A549 (cell line): ENCODE measurements at places on chromosomes 16 and 17.
A peak's percentile ranks its signal among the peaks of the same experiment; 100 is the strongest.

DNA sequence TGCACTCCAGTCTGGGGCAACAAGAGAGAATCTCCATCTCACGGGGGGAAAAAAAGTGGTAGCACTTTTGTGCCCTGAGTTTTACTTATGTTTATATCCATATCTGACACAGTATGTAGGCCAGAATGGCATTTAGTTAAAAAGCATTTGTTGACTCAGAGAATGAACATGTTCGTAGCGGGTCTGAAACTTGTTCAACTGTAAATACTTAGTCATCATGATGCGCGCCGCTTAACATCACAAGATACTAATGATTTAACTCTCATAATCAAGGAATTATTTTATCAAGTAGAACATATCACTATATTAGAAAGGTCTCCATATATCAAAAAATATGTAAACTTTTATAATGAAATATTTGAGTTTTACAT is 55.3 kb upstream of the ITGA2B start:
- DNase-seq, result no peak

- no peak for DNase-seq
Measured at GRCh38 chr17:58329035-58329809, 627 bp upstream of the TSPOAP1 start.

- DNase-seq, result no peak
Measured at GRCh38 chr16:63385714-63386432, 1349.6 kb upstream of the CDH8 start.

DNA sequence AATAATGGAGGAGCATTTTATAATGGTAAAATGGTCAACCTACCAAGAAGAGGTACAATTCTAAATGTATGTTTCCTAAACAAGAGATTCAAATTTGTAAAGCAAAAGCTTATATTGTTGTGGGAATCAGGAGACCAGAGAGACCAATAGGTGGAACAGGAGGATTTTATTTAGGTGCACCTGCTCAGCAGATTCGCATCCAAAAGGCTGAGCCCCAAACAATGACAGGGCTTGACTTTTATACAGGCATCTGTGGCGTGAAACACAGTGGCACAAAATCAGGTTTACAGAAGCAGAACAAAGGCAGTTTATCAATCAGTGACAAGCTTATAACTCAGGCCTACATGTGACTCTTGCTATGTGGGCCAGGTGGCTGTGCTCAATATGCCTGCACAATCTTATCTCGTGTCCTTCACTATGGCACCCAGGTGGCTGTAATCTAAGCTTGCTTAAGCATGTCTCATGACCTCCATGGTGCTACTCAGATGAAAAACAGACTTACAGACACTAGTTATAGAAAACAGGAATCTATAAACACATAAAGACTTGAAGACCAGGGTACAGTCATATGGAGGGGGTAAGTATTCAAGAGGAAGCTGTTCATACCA is 780.2 kb upstream of the CA10 start:
- DNase-seq, result no peak

DNA sequence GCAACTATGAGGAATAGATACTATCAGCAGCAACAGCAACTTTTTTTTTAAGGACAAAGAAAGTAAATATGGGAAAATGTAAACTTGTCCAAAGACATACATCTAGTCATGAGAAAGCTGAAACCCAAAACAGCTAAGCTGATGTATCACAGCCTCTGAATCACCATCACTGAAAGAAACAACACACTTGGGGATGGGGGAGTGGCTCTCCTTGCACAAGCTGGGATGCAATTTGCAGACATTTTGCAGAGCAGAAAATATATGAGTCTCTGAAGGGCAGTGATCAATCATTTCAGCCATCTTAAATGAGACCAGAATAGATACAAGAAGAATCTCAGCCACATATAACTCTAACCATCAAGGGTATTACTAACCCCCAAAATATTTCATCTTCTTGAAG is 79.1 kb downstream of the GRIN2A start:
- no peak for DNase-seq

- no peak for DNase-seq
Measured at GRCh38 chr17:69348429-69348828, 21.5 kb upstream of the ABCA5 start.

DNA sequence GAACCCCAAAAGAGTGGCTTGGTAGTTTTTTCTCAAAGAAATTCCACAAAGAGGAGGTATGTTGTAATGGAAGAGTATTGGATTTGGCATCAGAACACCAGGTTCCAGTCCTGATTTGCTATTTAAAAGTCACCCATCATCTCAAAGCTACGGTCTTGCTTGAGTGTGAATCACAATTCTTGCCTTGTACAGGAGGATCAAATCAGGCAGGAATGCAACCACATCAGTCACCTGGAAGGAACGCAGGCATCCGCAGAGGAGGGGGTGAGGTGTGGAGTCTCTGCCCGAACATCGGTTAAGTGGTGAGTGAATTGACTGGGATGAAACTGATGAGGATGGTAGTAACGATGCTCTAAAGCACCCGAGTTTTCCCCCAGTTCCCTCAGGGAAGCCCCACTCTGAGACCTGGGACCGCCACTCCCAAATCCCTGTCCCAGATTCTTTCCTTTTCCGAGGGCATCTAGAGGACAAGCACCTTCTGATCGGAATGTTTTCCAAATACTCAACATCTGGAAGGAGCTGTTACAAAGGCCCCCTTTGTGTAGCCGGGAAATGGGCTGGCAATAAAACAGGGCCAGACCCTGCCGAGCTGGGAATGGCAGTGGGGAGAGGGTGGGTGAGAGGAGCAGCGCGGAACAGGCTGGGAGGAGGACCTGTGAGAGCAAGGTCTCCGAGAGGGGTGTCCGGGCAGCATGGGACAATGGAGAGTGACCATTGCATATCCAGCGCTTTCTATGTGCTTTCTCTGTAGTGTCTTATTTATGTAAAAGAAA is 469.6 kb downstream of the SLC39A11 start:
- no peak for DNase-seq

DNA sequence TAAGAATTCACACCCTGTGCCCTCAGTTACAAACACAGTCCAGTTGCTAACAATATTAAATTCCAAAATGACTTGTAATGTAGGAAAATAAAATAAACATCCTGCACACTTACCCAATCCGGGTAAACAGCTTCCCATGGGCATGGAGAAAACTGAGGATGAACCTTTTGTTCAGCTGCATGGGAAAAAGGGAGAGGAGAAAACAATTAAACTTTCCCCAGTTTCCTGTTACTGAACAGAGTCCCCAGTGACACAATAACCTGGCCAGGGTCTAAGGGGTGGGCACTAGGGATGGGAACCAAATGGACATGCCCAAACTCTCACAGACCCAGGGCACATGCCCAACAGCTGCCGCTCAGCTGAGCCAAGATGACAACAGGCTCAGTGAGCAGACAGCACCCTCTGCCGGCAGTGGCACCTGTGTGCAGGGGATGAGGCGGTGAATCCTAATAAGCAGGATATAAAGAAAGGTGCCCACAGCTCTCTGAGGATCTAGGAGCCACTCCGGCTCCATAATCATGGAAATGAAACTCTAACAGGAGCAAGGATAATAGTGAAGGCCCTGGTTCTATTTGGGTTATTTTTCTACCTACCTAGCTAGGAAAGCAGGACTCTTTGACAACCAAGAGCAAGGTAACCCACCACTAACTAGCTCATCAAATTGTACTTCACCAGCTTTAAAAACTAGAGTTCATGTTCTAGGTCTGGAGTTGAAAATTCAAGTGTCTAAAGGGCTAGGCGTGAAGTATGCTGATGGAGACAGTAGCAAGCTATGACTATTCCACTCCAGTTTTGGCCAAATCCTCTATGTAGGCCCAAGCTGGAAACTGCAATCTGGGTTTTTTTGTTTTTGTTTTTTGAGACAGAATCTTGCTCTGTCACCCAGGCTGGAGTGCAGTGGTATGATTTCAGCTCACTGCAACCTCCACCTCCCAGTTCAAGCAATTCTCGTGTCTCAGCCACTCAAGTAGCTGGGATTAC is 58.8 kb downstream of the SMG6 start:
- DNase-seq, result peak; percentile 94

DNA sequence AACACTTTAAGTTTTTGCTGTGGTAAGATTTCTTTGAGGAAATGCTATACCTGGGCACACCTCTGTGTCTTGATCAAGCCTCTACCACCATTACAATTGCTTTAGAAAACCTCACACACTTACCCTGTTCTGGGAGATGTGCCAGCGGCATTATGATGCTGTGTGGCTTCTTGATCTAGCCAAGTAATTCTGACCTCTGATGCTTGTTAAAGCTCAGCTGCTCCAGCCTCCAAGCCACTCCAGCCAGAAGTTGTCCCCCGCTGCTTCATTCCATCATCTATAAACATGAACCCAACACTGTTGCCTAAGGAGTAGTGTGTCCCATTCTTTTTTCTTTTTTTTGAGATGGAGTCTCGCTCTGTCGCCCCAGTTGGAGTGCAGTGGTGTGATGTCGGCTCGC is 60.1 kb downstream of the CYLD start:
- DNase-seq, result no peak

DNA sequence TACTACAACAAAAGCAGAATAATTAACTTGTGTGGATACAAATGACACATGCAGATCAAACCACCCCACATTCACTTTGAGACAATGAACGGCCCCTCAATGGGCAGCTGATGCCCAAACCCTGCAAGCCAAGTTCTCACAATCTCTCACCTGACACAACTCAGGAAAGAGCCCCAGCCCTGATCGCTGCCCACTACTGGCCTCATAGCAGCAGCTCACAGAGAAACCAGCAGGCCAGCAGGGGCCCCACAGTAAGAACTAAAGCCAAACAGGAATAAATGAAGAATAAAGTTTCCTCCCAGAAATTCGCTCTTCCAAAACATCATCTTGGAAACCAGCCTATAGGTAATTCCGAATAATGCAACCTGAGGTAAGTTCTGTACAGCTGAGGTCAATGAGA is 7.7 kb downstream of the AKTIP start:
- DNase-seq, result no peak

DNA sequence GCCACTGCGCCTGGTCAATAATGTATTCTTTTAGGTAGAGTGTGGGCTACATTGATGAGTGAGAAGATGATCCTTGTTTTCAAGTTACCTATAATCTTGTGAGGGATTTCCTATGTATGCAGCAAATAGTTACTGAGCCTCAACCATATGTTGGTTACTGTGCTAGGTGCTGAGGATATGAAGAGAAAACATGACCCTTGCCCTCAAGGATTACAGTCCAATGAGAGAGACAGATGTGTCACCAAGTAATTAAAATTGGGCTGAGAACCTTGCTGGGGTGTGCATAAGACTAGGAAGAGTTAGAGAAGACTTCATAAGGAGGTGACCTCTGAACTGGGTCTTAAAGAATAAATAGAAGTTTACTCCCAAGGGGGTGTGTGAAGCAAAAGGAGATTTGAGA is 7.4 kb downstream of the POLR2A start:
- no peak for DNase-seq

DNA sequence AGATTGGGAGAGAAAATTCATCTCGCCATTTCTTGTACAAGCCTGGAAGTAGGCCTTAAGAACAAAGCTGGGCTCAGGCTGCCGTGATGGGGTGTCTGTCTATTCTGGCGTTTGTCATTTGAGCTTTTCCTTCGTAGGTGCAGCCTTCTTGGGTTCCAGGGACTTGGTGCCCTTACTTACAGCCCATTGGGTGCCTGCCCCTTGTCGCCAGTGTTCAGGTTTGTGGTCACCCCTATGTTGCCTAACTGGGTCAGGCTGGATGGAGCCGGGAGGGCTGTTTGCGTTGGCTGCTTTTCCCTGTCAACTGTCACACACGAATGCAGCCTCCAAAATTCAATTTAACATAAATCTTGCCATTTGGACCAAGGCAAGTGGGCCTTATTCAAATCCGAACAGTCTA is 23.7 kb upstream of the MED9 start:
- no peak for DNase-seq

DNA sequence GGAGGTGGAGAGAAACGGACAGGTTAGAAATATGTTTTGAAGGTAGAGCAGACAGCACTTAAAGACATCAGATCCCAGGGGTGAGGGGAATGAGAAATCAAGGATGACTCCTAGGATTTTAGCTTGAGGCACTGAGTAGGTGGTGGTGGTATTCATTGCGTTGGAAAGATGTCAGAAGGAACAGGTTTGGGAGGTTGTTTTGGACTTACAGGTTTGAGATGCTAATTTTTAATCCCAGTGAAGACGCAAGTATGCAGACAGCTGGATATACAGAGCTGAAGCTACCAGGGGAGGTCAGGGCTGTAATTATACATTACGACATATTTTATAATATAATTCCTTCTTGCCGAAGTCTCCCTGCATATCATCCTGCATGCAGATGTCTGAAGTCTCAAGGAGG is 433.3 kb downstream of the XYLT1 start:
- DNase-seq, result no peak

GRCh38 chr17:41992576-41992975 is 24.7 kb downstream of the DNAJC7 start:
- DNase-seq, result no peak

DNA sequence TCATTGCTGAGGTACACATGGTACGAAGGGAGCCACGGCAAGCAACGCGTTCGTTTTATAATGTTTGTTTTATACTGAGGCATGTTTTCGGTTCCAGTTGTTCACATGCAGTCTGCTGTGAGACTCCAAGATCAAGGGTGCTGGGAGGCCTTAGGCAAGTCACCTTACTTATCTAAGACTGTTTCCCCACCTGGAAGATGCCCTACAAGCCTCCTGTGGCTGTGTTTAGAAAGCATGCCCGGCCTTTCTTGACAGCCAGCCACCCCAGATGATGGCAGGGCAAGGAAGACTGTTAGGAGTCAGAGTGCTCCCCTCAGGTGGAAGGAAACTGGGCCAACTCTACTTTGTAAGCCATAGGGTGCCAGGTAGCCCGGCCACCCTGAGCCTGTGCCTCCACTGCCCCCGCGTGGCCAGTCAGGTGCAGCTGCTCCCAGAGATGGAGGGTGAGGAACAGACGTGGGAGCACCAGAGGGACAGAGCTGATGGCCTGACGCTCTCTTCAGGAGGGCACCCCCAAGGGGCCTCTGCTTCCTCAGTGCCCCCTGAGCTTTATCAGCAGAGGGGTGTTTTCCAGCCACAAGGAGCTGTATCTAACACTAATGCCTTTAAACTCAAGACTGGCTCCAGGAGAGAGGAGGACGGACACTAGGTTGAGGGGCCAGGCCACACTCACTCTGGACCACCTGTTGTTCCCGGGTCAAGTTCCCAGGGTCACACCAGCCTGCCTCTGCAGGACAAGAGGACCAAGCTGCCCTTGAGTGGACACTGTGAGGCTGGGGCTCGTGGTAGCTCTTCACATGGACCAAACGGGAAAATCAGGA is 5.4 kb downstream of the NAT9 start:
- DNase-seq, result peak; percentile 77

DNA sequence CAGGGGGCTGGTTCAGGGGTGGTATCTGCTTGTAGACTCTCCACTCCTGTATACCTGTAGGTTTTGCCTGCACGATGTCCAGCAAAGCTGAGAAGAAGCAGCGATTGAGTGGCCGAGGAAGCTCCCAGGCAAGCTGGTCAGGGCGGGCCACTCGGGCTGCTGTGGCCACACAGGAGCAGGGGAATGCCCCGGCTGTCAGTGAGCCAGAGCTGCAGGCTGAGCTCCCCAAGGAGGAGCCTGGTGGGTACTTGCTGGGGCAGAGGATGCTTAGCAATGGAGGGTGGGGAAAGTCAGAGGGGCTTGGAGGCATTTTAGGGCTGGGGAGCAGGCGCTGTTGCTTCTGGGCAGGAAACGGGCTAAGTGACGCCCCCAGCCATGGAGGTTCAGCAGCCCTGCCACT is 2.1 kb downstream of the DNAH2 start:
- DNase-seq, result no peak
